ENCODE measurements at places on chromosomes 6 and 20.

- no peak for DNase-seq
Measured at GRCh38 chr6:44086931-44087574, 40.2 kb downstream of the MRPL14 start.

- DNase-seq: no peak
Measured at GRCh38 chr6:149929422-149929821, 6.5 kb upstream of the RAET1G start.

DNA sequence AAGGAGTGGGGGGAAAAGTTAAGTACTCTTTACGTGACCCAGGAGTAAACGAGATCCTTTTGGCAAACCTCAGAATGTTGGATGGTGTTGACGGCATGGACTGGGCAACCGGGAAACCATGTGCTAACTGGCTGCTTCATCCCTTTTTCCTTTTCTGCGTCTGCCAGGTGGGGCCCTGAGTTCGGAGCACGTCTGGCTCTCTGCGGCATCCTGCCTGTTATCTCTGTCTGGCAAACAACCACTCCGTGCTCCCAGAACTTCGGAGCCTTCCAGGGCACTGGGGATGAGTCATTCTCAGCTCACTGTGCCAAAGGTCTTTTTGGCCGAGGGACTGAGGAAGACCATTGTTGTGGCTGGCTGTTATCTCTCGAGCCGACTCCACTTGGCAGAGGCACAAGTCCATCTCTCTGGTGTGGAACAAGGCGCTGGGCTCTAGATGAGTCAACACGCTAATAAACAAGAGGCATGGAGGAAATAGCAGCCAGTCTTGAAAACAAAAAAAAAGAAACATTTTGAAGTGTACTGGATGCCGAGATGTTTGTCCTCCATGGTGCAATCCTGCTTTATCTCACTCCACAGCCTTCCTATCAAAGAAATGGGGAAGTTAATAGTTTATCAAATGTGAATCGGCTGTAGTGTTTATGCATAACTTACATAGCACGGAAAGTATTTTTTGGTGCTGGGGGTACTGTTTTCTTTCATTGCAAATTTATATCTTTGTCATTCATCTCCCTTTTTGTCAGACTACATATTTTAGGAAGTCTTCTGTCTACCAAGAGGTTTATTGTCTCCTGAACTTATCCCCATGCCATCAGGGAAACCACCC lies 64.6 kb upstream of the TXNDC5 start:
- DNase-seq: peak; percentile 89

DNA sequence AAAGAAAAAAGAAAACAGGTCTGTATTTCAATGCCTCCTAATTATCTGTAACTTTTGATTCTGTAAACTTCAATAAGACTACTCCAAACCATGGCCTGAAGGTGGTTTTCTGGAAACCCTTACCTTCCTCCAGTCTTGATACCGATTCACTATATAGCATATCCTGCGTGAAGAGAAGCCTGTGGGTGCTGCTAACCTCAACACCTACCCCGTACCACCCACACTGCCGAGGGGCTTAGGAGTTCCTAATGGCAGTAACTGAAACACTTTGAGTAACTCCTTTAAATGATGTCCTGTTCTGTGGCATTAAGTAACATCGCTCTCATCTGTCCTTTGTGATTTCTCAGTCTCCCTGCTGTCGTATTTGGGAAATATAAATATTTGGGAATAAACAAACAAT lies 104.5 kb upstream of the CARMIL1 start:
- DNase-seq: no peak

DNA sequence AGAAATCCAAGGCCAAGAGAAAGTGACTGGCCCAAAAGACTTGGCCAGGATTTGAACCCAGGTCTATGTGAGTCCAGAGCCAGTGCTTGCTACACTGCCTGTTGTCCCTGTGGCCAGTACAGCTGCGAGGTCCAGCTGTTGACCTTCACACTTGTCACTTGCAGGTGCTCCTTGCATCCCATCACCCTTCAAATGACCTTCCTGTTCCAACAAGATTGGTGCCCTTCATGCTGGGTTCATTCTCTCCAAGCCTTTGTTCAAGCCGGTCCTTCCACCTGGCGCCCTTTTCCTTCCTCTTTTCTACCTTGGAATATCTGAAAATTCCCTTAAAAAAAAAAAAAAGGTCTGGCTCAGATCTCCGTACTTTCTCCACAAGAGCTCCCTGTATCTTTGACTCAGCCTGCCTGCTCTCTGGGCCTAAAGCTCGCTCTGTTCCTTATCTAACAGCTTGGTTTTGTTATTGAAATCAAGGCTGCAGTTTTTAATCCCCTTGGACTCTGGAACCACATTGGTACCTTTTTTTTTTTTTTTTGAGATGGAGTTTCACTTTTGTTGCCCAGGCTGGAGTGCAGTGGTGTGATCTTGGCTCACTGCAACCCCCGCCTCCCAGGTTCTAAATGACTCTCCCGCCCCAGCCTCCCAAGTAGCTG lies 22.2 kb upstream of the MRPS18A start:
- no peak for DNase-seq

DNA sequence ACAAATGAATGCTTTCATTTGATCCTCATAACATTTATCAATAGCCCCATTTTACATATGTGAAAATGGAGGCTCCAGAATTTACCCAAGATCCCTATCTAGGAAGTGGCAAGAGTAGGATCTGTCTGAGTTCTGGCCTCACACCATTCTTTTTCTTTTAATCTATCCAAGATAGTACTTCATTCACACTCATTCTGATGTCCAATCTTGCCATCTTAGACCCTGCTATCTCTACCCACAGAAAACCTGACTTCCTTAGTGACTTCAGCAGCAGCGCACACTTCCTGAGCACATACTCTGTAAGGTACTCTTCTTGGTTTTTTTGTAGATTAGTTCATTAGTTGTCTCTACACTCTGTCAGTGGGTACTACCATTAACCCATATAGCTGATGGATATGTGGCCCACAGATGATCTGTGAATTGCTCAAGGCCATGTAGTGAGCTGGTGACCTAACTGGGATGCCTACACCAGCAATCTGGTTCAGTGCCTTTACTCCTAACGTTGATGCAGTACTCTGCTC lies 36.3 kb downstream of the COX4I2 start:
- no peak for DNase-seq

DNA sequence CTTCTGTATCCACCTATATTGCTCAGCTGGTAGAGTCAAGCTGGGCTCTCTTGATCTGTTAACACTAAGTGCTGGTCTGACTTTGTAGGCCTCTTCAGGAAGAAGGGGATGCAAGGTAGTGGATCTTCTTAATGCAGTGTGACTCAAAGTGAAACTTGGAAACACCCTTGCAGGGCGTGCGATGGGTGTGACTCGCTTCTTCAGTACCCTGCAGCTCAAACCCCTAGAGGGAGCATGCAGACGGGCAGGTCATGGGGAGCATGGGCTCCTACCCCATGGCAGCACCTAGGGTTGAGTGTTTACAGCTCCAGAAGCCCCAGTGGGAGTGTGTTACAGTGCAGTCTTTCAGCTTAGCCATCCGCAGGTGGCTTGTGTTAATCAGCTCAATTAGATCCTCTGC lies 757 bp upstream of the SAMD3 start:
- peak; percentile 18 for DNase-seq

- no peak for DNase-seq
Measured at GRCh38 chr6:6317386-6317785, 3.1 kb downstream of the F13A1 start.

- no peak for DNase-seq
Measured at GRCh38 chr6:167150941-167151549, 6.7 kb downstream of the GPR31 start.

DNA sequence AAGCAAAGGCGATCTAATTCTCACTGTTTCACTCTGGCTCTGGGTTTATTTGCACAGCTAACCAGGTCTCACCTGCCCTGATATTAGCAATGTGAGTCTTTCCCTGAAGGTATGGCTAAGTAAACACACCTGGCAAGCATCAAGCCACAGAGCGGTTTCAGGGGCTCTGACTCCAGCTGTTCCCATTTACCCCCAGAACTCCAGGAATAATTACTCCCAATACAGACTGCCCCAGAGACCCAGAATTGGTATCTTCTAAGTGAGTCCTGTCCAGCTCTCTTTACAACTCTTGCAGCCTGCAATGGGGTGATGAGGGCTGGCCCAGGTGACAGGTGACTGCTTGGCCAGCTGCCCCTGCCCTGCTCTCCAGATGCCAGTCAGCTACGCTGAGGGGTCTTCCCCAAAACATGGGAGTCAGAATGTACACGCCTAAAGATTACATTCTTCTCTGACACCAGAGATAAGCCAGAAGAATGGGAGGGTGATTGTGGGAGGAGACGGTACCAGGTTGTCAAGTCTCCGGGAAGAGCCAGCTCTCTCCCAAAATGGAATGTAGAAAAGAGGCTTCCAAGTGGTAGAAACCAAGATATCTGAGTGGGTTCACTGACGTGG lies 4.9 kb upstream of the LRRN4 start:
- DNase-seq: no peak

DNA sequence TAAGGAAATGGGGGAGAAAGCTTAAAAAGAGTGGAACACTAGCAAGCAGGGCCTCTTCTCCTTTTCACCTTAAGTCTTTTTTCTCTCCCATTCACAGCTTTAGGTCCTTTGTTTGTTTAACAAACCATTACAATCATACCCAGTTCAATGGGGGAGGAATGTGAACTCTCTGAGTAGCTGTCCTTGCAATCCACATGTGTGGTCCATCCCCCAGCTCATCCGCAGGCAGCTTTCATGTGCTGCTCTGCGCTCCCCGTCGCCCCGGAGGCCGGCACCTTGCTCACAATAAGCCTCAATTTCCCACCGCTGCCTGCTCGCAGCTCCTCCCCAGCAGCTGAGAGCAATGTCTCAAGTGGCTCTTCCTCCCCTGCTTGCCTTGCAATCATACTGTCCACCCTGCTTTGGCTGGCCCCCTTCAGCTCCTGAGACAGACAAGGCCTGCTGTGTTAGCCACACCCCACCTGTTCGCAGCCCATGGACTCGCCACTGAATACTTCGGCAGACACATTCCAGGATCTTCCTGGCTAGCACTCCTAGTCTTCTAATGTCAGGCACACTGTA lies 49.1 kb downstream of the PLAGL1 start:
- DNase-seq: no peak

DNA sequence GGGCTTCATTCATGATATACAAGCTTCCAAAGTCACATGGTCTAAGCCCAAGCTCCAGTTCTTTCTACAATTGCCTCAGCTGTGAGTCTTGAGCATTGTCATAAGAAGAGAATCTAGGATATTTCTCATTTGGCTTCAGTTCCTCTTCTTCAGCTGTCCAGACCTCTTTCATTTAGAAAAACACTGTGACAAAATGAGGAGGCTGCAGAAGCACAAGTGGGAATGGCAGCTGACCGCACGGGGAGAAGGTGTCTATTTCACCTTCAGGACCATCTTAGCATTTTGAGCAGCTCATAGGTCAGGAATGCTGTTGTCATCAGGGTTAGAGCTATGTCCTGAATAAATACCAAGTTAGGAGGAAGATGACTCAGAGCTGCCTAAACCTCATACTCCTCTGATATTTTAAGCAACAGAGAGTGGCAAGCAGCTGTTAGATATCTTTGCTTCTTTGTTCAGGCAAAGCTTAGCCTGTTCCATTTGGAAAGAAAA lies 390.1 kb upstream of the CITED2 start:
- DNase-seq: peak; percentile 97

GRCh38 chr20:61621035-61621730 lies 369.1 kb downstream of the CDH4 start:
- DNase-seq: no peak

- DNase-seq: peak; percentile 99
Measured at GRCh38 chr20:50980071-50980681, 21.6 kb downstream of the MOCS3 start.

DNA sequence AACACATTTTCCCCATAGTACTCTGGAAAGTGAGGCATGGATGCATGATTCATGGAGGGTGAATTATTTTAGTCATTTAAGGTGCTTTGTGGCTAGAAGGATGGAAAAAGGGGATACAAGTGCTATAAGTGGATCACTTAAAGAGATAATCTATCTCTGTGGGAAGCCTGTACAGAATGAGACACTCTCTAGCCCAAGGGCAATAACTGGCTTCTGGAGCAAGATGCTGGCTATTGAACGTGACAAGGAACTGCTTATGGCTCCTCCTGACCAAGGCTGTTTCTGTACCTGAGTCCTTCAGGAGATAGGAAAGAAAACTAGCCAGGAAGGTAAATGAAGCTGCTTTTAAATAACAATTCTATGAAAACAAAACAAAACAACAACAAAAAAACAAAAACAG lies 590.7 kb downstream of the EYS start:
- DNase-seq: no peak

DNA sequence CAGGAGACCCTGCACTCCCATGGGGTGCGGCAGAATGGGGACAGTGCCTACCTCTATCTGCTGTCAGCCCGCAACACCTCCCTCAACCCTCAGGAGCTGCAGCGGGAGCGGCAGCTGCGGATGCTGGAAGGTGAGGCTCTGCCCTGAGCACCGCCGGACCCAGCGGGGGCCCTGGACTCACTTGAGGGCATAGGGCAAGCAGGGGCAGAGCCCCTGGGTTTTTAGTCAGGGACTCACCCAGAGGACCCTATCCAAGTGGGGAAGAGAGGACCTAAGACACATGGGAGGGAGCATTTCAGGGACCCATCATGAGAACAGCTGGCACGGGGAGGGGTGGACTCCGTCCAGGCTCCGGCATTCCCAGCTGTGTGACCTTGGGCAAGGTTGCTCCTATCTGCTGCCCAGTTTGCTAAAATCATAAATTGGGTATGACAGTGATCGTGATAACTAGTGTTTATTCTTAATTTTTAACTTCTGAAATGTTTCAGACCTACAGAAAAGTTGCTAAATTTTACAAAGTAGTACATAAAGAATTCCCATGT lies 9.8 kb downstream of the RBCK1 start:
- DNase-seq: no peak

DNA sequence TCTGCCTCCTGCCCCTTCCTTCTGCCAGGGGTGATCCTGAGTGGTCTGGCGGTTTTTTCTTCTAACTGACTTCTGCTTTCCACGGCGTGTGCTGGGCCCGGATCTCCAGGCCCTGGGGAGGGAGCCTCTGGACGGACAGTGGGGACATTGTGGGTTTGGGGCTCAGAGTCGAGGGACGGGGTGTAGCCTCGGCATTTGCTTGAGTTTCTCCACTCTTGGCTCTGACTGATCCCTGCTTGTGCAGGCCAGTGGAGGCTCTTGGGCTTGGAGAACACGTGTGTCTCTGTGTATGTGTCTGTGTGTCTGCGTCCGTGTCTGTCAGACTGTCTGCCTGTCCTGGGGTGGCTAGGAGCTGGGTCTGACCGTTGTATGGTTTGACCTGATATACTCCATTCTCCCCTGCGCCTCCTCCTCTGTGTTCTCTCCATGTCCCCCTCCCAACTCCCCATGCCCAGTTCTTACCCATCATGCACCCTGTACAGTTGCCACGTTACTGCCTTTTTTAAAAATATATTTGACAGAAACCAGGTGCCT lies 10.2 kb downstream of the SLC29A1 start:
- no peak for DNase-seq

DNA sequence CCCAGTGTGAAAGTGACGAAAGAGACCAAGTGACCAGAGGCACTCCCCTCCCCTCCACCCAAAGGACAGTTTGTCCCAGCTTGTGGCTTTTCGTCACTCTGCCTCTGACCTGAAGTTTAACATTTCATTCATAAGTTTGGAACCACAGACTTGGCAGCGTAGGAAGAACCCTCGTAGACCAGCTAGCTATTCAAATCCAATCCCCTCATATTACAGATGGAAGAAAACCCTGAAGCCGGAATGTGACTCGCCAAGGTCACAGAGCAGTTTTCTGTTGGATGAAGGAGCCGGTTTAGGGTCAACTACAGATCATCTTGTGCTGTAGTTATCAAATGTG lies 3.9 kb upstream of the SYS1 start:
- peak; percentile 81 for DNase-seq

All from fibroblast of mammary gland (primary cell).